ENCODE measurements at places on chromosomes 13 and 19. TPM values are rescaled to one million over a fixed set of nuclear protein-coding genes. Genes with fewer than 3 reads are reported as not detected.

- no peaks in the 10 kb centered on the region for H3K27me3 ChIP-seq
- no peak for DNase-seq
- no peak overlapping the region for H3K4me3 ChIP-seq
- H3K4me1 ChIP-seq = peaks cover 12% of the 10 kb centered on the region
Observed at GRCh38 chr13:67620665-67621064, 390.5 kb upstream of the PCDH9 start.

- H3K27me3 ChIP-seq = no peaks in the 10 kb centered on the region
- H3K27ac ChIP-seq = peak overlapping the region; percentile 60
- peaks cover 8% of the 10 kb centered on the region for H3K36me3 ChIP-seq
- H3K4me3 ChIP-seq = no peak overlapping the region
- no peak for DNase-seq
- peaks cover 29% of the 10 kb centered on the region for H3K4me1 ChIP-seq
Observed at GRCh38 chr13:95192998-95193397, 108.3 kb downstream of the ABCC4 start.

Gene KLK6
- total RNA-seq = not detected

DNA sequence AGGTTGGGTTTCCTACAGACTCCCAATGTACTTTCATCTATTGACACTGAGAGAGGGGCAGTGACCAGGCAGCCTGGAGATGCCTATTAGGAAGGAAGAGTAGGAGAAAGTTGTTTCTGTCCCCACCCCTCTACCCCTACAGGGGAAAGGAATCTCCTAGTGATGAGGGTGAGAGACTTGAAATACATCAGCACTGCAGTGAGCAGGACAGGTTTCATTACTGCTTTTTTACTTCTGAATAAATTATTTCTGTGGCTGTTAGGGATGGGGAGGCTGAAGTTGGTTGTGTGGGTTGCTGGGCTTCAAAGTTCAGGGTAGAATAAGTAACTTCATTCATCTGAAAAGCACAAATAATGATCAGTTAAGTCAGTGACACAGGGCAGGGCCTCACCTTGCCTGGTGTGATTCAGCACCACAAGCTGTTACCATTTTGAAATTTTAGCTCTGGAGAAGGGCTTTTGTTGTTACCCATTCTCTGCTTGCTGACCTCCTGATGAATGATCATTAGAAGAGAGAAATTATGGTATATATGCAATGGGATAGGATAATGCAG, 19.3 kb downstream of the CEACAM1 start:
- H3K27me3 ChIP-seq = no peaks in the 10 kb centered on the region
- DNase-seq = no peak
- no peak overlapping the region for H3K27ac ChIP-seq
- H3K4me1 ChIP-seq = no peaks in the 10 kb centered on the region

Gene EXOC3L2
- not detected for total RNA-seq

Gene CADM4
- total RNA-seq = 28.7 TPM

Gene CACNA1A
- 3.2 TPM for total RNA-seq

Gene PTGIR
- total RNA-seq = 0.46 TPM

- no peaks in the 10 kb centered on the region for H3K36me3 ChIP-seq
- no peaks in the 10 kb centered on the region for H3K27me3 ChIP-seq
- no peak overlapping the region for H3K27ac ChIP-seq
- H3K4me3 ChIP-seq = peak overlapping the region; percentile 52
Observed at GRCh38 chr13:101417043-101417406, 717 bp upstream of the NALCN start.

GRCh38 chr19:34179066-34179465, 6.8 kb downstream of the LSM14A start:
- H3K36me3 ChIP-seq = peaks cover 5% of the 10 kb centered on the region
- no peak overlapping the region for H3K4me3 ChIP-seq
- no peak overlapping the region for H3K27ac ChIP-seq
- DNase-seq = no peak

- no peaks in the 10 kb centered on the region for H3K36me3 ChIP-seq
- no peak overlapping the region for H3K27ac ChIP-seq
- H3K27me3 ChIP-seq = no peaks in the 10 kb centered on the region
- DNase-seq = no peak
- no peak overlapping the region for H3K4me3 ChIP-seq
- H3K4me1 ChIP-seq = peaks cover 11% of the 10 kb centered on the region
Observed at GRCh38 chr13:114070098-114070799, 62.2 kb downstream of the RASA3 start.

Gene PLK5
- total RNA-seq = not detected

DNA sequence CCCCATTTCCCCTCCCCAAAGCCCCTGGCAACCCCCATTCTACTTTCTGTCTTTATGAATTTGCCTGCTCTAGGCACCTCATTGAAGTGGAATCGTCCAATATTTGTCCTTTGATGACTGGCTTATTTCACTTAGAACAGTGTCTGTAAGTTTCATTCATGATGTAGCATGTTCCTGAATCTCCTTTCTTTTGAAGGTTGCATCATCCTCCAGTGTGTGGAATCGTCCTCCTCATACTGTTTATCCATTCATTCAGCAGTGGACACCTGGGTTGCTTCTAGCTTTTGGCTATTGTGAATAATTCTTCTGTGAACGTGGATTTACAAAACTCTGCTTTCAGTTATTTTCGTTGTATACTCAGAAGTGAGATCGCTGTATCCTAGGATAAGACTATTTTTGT, 161.2 kb upstream of the RNF113B start:
- DNase-seq = no peak
- no peaks in the 10 kb centered on the region for H3K36me3 ChIP-seq
- peak overlapping the region; percentile 2 for H3K27ac ChIP-seq

DNA sequence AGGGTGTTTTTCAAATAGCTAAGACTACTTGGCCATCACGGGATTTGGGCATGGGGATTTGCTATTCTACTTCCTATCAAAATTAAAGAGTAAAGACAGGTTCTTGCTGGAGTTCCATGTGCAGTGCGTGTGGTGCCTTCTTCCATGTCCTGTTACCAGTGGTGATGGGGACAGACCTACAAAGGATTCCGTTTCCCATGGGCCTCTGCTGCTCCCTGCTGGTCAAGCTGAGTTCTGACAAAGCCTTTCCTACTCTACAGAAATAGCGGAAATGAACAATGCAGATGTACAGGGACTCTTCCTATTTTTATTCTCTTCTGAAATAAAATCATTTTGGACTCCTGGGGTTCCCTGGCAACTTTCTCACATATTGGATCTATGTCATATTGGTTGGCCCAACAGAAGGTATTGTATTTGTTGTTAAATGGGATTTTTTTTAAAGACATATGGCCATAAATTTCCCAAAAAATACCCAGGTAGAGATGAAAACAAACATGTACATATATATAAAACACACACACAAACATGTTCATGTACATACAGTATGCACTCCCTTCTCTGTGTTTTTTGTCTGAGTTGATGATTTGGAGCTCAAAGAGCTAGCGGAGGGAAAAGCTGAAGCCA, 90.5 kb upstream of the SLC15A1 start:
- H3K36me3 ChIP-seq = no peaks in the 10 kb centered on the region
- peaks cover 7% of the 10 kb centered on the region for H3K4me1 ChIP-seq
- H3K4me3 ChIP-seq = no peak overlapping the region
- H3K27ac ChIP-seq = no peak overlapping the region
- H3K27me3 ChIP-seq = no peaks in the 10 kb centered on the region
- peak; percentile 86 for DNase-seq

- no peak overlapping the region for H3K27ac ChIP-seq
- peaks cover 12% of the 10 kb centered on the region for H3K4me1 ChIP-seq
- no peak overlapping the region for H3K4me3 ChIP-seq
- no peaks in the 10 kb centered on the region for H3K36me3 ChIP-seq
- DNase-seq = peak; percentile 65
Observed at GRCh38 chr13:108227651-108228272, 9.6 kb downstream of the ABHD13 start.

Gene KIR2DL3
- total RNA-seq = not detected

Gene KIR3DL1
- not detected for total RNA-seq

GRCh38 chr19:42005504-42005903, 11.5 kb upstream of the ATP1A3 start:
- H3K36me3 ChIP-seq = no peaks in the 10 kb centered on the region
- no peak overlapping the region for H3K4me3 ChIP-seq
- DNase-seq = no peak

DNA sequence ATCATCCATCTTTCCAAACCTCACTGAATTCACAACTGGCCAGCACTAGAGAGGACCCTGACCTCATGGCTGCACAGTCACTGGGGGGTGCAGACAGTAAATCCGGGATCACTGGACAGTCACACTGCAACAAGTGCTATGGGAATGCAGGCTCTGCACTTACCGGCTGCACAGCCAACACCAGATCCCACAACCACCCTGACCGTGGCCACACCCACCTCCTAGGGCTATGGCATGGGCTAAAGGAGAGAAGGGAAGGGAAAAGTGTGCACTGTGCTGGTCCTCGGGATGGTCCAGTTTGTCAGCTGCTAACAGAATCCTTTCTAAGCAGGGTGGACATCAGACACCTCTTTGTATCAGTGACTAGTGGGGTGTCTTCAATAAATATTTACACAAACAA, 118.2 kb downstream of the MIPEP start:
- no peaks in the 10 kb centered on the region for H3K36me3 ChIP-seq
- H3K4me1 ChIP-seq = no peaks in the 10 kb centered on the region
- no peak for DNase-seq
- H3K27ac ChIP-seq = no peak overlapping the region

Gene EMC10
- total RNA-seq = 108 TPM
